ENCODE measurements at places on chromosomes 11 and 22. TPM values are rescaled to one million over a fixed set of nuclear protein-coding genes. Genes with fewer than 3 reads are reported as not detected.

DNA sequence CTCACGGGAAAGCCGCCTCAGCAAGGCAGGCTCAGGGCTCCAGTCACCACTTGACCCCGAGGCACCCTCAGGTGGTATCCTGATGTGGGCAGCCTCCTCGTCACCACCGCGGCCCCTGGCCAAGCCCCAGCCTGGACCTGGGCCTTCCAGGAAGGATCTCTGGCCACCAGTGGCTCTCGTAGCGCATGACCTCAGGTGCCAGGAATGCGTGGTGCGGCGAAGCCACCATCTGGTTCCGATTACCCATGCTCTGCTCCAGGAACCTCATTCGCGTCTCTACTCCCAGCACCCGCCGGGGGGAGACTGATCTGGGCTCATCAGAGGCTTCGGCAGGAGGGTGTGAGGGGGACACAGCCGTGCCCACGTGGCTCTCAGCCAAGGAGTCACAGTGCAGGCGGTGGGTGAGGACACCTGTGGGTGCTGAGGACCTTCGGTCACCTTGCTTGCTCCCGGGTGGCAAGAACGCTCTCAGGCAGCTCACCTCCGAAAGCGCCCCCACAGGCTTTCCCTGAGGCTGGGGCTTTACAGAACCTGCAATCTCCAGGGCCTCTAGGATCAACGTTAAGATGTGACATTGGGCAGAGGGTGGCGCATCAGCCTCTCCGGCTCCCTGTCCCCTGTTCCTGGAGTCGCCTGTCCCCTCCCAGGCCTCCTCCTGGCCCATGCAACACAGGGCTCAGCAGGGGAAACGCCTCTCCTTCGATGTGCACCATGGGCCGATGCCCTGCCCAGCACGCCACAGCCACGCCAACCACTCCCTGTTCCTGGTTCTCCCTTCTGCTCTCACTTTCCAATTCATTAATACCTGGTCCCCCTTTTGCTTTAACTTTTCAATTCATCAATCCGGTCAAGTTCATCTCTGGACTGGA lies 39.0 kb downstream of the TBX1 start:
- peak; percentile 11 for DNase-seq

DNA sequence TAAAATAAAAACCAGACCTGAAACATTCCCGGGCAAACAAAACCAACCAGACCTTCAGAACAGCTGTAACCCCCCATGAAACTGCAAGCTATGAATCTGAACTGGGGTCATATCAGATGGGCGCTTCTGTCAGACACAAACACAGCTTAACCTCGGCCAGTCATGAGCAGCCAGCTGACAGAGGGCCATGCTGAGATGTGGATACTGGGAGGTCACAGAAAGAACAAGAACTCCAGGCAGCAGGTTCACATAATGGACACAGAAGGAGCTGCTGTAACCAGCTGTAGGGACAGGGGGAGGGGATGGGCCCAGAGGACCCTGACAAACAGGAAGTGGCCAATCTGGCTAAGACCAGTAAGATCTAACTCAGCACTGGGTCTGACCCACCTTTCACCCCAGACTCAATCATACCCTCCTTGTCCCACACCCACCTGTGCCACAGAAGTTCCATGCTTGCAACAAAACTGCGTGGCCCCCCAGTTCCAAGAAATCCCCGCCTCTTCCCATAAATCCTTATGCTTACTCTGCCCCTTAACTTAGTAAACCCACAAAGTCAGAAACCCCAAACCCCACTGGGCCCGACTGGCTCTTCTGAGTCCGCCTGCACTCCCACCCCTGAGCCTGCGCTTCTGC lies 4.0 kb downstream of the APOL4 start:
- DNase-seq, result no peak

GRCh38 chr11:23111527-23111926 lies 251.3 kb upstream of the CCDC179 start:
- no peak for DNase-seq

GRCh38 chr22:32119568-32120235 lies 39.4 kb downstream of the C22orf42 start:
- DNase-seq, result no peak

DNA sequence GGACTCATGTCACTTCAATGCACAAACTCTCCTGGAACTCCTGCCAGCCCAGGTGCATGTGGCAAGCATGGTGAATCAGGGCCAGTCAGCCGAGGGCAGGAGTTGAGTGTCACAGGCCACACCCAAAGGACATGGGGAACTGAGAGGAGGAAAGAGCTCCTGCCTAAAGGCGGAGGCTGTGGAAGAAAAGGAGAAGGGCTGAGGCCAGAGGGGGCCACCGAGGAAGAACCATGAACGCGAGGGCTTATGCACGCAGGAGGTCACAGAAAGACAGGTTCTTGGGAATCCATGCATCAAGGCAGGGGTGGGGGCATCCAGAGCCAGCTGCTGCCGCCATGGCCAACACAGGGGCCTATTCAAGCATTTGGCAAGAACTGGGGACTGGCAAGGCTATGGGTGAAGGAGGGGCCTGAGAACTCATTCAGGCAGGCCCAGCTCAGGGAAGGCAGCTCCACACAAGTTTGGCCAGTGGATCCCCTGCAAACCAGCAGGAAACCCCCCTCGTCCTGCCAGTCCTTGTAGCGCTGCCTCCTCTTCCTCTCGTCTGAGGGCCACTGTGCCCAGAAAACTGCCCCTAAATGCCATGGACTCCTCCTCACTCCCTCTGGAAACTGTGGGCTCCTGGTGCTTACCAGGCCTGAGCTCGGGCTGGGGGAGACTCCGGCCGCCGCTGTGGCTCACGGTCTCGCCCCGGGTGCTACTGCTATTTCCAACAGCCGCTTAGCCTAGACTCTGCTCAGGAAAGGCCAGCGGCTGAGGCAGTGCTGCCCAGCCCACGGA lies 15.4 kb downstream of the PPM1F start:
- DNase-seq, result peak; percentile 21

- no peak for DNase-seq
Measured at GRCh38 chr22:44667276-44667675, 34.7 kb upstream of the PRR5 start.

- DNase-seq, result peak; percentile 67
Measured at GRCh38 chr11:62171261-62171723, 18.7 kb upstream of the SCGB1D1 start.

- no peak for DNase-seq
Measured at GRCh38 chr22:22061085-22062077, 78.8 kb upstream of the TOP3B start.

DNA sequence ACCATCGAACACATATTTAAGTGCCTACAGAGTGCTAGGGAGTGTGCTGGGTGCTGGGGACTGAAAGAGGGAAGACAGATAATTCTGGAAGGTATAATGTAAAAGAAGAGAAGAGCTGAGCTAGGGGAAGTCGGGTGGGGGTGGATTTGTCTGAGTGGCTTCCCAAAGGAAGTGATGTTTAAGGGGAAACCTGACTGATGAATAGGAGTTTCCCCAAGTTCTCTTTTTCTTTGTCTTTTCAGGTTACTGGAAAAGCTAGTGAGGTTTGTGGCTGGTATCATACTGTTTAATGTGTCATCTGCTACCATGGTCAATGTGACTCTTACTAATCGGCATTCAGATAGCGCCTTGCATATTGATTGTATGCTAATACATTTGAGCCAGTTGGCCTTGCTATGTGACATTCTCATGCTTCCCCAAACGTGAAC lies 151.6 kb upstream of the MTMR2 start:
- DNase-seq, result no peak

DNA sequence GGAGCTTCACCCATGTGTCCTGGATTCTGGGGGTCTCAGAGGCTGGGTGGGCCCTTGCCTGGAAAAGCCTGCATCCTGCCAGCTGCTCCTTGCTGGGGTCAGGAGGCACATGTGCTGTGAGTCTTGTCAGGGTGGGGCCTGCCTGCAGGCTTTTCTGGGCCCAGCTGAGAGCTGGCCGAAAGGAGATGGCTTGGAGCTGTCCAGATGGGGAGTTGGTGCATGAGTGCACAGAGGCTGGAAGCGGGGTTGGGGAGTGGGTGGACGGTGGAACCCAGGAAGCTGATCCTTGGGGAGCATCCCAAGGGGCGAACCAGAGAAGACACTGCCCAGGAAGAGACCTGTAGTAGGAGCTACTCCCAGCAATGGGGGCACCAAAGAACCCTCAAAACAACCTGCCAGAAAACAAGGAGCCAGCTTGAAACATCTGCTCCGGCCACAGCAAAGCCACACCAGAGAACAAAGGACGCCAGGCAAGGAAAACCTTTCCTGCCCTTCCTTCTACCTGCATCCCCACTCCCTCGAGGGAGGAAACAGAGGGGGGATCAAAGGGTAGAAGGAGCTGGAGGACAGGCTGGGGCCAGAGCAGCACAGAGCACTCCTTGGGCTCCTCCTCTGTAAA lies 8.2 kb upstream of the KCTD17 start:
- no peak for DNase-seq

The IMMP1L gene
- 41.9 TPM for total RNA-seq

- DNase-seq, result peak; percentile 76
Measured at GRCh38 chr22:36334821-36335603, 52.8 kb downstream of the MYH9 start.

DNA sequence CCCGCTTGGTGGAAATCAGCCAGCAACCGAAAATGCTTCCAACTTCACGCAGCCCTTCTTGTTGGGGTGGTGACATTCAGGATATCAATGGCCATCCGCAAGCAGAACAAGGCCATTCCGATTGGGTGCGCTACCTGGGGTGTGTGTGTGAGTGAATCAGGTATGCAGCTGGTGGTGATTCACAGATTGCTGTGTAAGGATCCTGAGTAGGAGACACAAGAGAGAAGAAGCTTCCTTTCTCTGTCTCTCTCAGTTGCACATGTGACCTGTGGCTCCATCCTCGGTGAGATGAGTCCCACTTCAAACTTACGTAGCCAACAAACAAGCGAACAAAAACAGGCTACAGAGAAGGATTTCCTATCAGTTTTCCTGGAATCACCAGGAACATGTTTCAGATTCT lies 9.6 kb upstream of the TMEM184B start:
- DNase-seq, result peak; percentile 76

The TSPAN32 gene
- not detected for total RNA-seq

DNA sequence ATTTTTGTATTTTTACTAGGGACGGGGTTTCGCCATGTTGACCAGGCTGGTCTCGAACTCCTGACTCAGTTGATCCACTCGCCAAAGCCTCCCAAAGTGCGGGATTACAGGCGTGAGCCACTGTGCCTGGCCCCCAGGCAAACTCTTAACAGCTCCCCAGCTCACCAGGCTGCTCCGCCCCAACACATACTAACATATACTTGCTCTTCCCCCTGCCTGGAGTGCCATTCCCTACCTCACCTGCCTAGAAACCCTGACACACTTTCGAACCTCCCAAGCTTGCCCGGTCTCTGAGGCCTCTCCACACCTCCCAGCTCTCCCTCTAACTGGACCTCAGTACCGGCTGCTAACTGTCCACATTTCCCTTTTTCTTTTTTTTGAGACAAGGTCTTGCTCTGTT lies 8.5 kb downstream of the MAP4K2 start:
- DNase-seq, result no peak

The ZNRF3 gene
- total RNA-seq, result 5.2 TPM

- no peak for DNase-seq
Measured at GRCh38 chr11:27972522-27973170, 135.3 kb downstream of the KIF18A start.

DNA sequence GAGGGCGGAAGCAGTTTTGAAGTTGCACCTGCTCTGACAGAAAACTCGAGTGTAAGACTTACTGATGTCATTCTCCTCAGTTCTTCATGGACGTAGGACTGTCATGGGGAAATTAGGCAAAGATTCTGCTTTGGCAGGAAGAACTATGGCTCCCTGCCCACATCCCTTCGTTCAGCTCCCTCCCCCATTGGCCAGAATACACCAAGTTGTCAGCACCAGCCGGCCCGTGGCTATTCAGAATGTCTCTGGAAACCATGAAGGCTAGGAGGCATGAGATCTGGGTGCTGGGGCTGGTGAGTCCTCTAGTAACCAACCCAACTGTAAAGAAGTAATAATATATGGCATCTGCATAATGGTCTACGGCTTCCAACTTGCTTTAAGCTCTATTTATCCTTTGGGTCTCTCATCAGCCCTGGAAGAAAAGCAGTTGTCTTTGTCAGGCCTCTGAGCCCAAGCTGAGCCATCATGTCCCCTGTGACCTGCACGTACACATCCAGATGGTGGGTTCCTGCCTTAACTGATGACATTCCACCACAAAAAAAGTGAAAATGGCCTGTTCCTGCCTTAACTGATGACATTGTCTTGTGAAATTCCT lies 74.1 kb downstream of the PIWIL4 start:
- DNase-seq, result no peak

The KCNQ1 gene
- 0.55 TPM for total RNA-seq

The RTN4R gene
- total RNA-seq, result 7.0 TPM

DNA sequence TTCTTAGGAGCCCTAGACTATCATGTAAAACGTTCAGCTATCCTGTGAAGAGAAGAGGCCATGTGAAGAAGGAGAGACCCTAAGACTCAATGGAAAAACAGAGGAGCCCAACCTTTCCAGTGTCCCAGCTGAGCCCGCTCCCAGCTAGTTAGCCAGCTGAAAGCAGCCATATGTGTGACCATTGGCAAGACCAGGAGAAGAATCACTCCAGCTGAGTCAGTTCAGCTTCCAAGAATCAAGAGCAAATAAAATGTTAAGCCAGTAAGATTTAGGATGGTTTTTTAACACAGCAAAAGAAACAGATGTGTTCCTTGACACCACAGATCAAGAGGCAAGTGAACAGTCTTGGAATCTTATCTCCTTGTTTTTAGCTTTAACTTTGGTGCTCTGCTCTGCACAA lies 108.0 kb downstream of the CCDC81 start:
- DNase-seq, result no peak

DNA sequence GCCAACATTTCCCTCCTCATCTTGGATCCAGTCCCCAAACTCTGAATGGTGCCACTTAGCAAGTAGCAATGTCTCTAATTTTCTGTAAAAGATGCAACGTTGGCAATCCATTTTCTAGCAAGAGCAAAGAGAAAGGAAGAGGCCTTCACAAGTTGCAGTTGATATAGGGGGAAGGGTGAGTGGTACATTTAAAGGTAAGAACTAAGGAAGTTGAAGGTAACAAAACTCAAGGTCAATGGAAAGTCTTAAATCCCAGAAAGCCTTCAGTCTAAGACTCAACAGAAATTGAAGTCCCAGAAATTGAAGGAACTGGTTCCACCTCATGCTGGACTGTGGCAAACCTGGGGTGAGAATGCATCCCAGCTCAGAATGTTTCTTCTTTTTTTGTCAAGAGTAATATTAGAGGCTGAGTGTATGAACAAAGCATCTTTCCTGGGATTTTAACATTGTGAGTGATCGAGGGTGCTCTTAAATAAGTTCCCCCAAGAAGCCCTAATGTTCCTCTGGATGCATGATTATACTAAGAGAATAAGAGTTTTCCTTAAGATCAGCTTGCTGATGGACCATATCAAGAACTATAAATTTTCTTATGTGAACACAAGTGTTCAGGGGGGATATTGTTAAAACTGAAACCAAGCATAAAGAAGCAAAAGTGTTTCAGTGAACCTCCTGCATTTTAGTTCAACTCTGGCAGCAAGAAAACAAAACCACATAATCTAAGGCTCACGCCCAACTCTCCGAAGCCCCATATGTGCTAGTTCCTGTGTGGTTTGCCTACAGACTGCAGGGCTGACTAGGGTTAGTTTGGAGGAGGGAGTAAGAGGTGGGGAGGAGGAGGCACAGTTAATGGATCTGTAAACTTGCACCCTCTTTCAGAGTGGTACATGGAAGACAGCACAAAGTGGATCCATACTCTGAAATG lies at the start of gene GRAP2:
Gene GRAP2, plus strand, starts transcription at position 779 of the 922 bp plus-strand sequence. CDS start 46,023 bp downstream, outside the sequence.
- no peak for DNase-seq
